ENCODE measurements at places on chromosomes 7 and 10.

DNA sequence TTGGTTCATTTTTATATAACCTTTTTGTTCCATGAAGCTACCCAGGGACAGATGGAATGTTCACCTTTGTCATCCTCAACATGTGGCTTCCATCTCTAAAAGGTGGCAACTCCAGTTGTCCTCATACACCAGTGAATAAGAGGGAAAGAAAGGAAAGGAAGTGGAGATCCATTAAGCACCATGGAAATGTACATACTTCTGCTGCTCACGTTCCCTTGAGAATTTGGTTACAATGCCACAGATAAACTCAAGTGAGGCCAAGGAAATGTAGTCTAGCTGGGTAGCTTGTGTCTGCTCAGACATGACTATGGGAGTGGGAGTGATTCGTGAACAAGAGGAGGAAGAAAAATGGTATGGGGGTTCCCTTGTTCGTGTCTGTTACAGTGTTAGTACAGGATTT is 237.1 kb upstream of the FAM3C start:
- DNase-seq: no peak

DNA sequence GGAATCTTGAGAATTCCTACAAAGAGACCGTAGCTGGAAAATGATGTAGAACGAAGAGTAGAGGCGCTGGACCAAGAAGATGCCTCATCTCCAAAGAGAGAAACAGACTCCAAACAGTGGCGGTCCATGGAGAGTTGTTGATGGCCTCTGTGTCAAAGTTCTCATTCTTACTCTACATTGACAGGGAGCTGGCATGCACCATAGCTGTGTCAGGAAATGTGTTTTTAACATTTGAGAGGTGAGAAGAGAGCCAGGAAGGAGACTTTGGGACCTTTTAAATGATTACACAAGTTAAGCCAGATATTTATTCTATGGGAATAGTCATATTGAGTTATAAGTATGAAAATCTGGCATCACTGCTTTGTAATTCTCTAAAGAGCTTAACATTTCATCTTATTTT is 61.5 kb upstream of the FERD3L start:
- DNase-seq: no peak

GRCh38 chr7:1121886-1122831 is 34.2 kb downstream of the GPER1 start:
- no peak for DNase-seq

- peak; percentile 51 for DNase-seq
These were observed 3.4 kb downstream of the INHBA start for GRCh38 chr7:41699516-41699915.

- DNase-seq: no peak
These were observed 65.8 kb downstream of the RAB18 start for GRCh38 chr10:27569946-27570345.

DNA sequence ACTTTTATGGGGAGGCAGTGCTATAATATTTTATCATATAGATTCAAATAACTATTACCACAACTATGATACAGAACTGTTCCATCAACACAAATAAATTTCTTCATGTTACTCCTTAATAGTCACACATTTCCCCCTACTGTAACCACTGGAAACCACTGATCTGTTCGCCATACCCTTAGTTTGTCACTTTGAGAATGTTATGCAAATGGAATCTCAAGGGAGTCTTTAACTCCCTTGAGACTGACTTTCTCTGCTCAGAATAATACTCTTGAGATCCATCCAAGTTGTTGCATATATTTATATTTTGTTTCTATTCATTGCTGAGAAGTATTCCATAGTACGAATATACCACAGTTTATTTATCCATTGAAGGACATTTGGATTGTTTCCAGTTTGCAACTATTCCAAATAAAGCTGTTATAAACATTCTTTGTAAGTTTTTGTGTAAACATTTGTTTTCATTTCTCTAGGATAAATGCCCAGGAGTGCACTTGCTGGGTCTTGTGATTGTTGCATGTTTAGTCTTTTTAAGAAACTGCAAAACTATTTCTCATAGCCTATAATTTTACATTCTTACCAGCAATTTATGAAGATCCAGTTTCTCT is 19.7 kb upstream of the PON2 start:
- no peak for DNase-seq
